ENCODE measurements at places on chromosomes 3 and 15.

- no peak for DNase-seq
Observed at GRCh38 chr3:147411238-147411814, 2.2 kb downstream of the ZIC1 start.

- DNase-seq = no peak
Observed at GRCh38 chr15:82843566-82843965, 34.1 kb downstream of the WHAMM start.

- no peak for DNase-seq
Observed at GRCh38 chr3:97899331-97899730, 72.9 kb downstream of the RIOX2 start.

GRCh38 chr15:99253381-99254090 is 2.3 kb downstream of the LRRC28 start:
- no peak for DNase-seq

DNA sequence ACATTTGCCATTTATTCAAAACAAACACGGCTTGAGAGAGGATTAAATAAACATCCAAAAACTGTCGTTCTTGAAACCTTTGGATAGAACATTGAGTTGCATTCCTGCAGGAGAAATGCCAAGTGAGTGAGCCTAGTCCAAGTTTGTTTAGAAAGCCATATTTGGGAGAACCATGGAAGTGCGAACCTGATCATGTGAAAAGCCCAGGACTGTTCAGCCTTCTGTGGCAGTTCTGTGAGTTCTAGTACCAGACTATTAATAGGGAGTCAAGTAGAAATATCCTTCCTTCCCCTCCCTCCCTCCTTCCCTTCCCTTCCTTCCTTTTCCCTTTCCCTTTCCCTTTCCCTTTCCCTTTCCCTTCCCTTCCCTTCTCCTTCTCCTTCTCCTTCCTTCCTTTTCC is 470.4 kb downstream of the LPP start:
- no peak for DNase-seq

- no peak for DNase-seq
Observed at GRCh38 chr3:6644070-6644929, 216.6 kb upstream of the GRM7 start.

GRCh38 chr15:66907826-66908743 is 157.3 kb upstream of the SMAD3 start:
- DNase-seq = no peak

DNA sequence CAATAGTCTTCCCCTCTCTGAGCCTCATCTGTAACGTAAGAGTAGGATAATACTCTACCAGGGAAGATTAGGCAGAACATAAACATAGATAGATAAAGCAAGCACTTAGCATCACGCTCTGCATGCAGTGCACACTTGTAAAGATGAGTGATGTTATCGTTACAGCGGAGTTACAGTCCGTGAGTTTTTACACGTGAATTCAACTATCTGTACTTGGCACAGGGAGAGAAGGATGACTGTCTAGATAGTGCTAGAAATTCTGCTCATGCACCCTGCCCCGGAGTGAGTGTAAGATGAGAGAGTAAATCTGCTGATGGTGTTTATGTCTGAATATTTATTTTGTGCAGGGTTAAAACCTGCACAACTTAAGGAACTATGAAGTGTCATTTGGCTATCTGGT is 35.8 kb downstream of the HAPLN3 start:
- no peak for DNase-seq

- DNase-seq = no peak
Observed at GRCh38 chr3:193743702-193744047, 150.7 kb downstream of the OPA1 start.

- no peak for DNase-seq
Observed at GRCh38 chr3:52247409-52248164, 2.0 kb downstream of the PPM1M start.

DNA sequence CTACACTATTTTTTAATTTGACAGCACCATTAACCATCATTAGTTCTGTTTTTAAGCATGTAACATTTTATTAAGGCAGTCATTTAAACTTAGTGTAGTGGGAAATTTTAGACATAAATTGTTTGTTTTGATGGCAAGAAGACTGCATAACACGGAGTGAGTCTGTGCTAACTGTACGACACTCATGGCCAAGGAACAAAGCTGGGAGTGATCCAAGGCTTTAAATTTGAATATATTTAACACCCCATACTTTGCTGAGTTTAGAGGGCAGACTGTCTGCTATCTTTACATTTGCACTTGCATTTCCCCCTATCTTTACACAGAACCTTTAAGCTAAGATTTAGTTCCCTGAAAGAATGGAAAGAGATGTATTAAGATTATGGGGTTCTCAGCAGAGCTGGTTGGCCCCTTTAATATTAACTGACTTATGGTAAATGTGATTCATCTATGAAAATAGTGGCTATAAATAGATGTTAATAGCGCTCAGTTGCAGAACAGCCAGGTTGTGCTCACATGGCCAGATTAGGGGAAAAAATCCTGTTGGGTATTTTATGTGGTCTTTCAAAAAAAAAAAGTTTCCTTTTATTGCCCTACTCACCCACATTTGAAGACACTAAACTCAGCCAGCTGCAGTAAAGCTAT is 120.7 kb downstream of the CMSS1 start:
- DNase-seq = no peak

DNA sequence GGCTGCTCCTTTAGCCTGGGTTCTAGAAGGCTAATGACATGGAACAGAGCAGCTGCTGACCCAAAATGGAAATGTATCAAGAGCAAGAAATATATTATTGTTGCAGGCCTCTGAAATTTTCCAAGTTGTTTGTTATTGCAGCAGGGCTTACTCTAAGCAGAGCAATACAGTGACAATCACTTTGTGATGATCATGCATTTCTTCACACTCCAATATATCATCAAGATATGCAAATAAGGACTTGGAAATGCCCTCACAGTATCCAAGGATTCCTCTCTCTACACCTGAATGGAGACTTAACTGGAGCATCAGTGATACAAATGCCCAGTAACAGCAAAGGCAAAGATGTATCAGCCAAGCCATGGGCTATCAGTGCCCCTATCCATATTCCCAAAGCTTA is 89.6 kb downstream of the PDZRN3 start:
- DNase-seq = no peak

GRCh38 chr3:190701096-190701532 is 161.4 kb downstream of the GMNC start:
- no peak for DNase-seq

GRCh38 chr15:52031556-52031955 is 12.5 kb downstream of the MAPK6 start:
- no peak for DNase-seq

DNA sequence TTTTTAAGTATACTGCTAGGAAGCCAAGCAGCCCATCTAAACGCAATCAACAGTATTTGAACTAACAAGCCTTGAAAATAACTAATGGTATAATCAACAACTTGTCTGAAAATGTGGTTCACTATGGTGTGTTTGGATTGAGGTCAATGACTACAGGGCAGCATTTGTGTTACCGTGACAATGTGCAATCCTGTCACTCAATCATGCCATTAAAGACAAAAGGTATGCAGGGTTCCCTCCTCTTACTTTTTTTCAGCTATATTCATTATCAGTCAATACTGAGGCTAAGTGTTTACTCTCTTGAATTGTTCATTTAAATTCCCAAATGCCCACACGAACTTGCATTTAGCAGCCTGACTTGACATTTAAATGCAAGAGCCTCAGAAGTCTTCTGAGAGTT is 1099.3 kb upstream of the EPHA6 start:
- DNase-seq = no peak

GRCh38 chr3:189806171-189806951 is 175.2 kb downstream of the TP63 start:
- DNase-seq = no peak

DNA sequence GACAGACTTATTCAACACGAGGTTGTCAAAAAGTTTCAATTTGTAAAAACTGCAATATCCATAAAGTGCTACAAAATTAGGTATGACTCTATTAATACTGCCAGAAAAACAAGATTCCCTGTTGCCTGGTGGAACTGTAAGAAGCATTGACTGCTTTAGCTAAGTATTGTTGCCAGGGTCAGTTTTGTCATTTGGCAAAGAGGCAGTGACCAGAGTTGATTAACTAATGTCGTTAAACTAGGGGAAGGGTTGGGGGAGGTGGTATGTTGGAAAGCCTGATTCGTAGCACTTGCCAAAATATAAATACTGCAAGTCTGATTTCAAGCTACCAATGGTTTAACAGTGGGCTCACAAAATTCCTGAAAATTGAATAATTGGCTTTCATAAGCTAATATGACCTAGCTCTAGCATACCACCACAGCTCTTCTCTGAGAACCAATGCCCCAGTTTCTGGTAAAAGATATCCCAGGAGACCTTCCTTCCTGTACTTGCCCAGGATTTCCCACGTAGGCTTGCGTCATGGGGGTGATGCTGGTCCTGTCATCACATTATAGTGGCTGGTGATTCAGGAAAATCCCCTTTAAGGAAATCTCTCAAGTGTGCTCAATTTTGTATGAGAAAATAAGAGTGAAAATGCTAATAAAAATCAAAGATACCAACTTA is 266.4 kb upstream of the TBC1D5 start:
- no peak for DNase-seq

DNA sequence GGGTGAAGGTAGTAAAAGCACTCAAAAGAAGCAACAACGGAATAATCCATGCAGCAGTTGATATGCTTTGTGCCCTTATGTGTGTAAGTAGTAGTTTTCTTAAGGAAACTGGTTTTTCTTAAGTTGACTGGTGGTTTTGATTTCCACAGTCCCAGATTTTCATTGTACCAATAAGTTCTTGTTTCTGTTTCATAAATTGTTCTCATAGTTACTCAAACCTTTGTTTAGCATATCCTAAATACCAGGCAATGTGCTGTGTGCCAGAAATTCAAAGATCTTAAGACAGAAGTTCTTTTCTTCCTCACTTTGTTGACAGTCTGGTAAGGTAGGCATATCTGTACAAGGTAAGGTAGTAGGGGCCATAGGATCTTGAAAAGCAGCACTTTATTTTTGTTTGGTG is 40.0 kb downstream of the DNAJC13 start:
- no peak for DNase-seq

GRCh38 chr3:171236265-171237008 is 209.9 kb upstream of the SLC2A2 start:
- no peak for DNase-seq

DNA sequence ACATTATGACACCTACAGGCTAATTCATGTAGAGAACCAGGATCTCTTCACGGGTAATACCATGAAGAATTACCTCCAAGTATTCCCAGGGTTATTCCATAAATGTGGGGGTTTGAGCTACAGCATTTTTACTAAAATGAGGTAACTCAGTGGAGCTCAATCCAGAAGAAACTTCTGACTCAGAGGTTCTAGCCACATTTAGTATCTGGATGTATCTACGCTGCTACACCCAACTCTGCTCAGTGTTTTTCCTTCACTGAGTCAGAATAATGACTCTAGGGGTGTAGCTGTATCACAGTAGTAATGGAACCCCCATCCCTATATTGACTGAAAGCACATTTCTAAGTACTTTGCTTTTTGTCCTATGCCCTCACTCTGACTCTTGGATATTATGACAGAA is 52.4 kb downstream of the COPS2 start:
- DNase-seq = no peak

- no peak for DNase-seq
Observed at GRCh38 chr3:73350996-73351395, 273.7 kb downstream of the PDZRN3 start.

DNA sequence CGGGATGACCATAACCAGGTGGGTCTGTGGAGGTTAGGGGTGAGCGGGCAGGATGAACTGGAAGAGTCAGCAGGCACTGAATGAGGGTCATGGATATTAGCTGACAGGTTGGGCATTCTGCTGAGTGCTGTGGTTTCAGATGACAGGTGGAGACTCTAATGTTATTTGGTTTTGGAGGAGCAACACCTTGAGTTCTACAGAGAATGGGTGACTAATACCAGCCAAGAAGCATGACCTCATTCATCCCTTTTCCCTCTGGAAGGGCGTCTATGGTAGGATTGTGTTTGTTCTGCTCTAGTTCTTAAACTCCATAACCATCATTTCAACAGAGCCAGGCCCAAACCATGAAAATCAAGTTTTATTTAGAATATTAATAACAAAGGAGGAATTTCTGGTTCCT is 550.7 kb upstream of the LMCD1 start:
- DNase-seq = no peak

DNA sequence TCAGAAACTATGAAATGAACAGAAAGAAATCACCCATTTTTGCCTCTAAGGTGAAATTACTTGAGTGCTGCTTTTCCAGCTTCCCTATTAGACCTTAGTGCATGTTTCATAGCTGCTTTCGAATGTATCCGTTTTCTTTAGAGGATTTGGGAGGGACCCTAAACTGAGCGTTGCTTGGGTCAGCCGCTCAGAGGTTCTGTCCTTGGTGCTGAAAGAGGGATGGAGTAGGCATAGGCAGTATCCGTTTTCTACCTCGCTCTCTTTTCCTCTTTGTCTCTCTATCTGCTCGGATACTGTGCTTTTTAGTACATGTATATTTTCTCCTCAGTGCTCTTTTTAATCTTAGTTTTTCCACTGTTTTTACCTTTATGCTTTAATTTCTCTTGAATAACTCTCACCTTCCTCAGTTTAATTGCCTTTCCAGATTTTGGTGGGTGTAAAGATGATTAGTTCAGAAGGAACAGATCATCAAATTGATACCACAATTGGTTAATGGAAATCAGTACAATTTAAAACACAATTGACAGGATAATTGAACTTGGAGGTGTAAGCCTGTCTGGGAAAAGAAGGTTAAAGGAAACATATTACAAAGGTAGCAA is at the start of gene DRD3:
TSS of gene DRD3 (minus strand) at position 283 of the 599 bp plus-strand sequence. CDS start 7,060 bp downstream, outside the sequence.
- no peak for DNase-seq

GRCh38 chr3:20042331-20042730 is 2.1 kb downstream of the KAT2B start:
- no peak for DNase-seq

DNA sequence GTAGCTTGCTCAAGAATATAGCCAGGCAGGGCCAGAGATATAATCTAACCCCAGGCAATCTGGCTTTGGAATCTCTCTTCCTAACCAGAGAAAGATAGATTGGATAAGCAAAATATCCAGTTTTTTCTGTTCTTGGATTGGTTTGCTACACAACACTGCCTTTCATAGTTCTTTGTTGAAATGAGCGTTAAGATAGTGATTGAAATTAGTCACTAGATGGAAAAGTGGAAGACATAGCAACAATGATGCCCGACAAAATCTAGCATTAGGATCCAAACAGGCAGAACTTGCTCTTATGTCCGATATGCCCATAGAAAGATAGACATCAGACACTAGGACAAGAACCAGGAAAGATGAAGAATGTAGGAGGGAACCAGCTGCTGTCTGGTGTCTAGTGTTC is 77.3 kb upstream of the COL8A1 start:
- DNase-seq = no peak

- no peak for DNase-seq
Observed at GRCh38 chr3:32551496-32551895, 19.2 kb downstream of the DYNC1LI1 start.

GRCh38 chr3:13053420-13053819 is 19.8 kb downstream of the IQSEC1 start:
- no peak for DNase-seq

GRCh38 chr3:36542186-36542585 is 161.9 kb downstream of the STAC start:
- no peak for DNase-seq

- no peak for DNase-seq
Observed at GRCh38 chr3:149507491-149508324, 33.2 kb downstream of the TM4SF4 start.

Measured in hypothalamus (tissue), 51 donors.